ENCODE measurements at places on chromosomes 12 and 14. TPM values are rescaled to one million over a fixed set of nuclear protein-coding genes. Genes with fewer than 3 reads are reported as not detected.

DNA sequence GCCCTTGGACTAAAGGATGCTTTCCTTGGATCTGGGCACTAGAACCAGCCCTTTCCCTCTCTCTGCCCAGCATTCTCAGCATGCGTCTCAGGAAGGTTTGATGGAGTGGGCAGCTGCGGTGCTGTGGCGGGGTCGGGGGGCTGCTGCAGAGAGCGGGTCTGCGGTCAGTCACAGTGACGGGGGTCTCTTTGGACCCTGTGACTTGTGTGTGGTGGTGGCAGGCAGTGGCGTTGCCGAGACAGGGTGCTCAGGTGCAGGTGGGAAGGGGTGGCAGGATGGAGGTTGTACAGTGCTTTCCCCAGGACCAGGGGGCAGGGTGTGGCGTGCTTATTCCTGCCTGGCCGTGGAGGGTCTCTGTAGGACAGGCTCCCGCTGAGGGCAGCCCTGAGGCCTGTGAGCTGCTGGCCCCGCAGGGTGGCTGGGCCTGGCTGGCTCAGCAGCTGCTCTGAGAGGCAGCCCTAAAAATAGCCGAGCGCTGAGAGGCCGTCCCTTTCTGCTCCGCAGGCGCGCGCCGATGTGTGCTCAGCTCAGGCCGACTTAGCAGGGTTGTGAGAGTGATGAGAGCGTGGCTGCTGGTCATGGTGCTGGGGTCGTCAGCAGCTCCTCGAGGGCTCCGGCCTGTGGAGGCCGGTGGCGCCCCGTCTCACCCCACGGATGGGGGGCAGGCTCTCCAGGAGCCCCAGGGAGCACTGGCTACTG lies 9.7 kb downstream of the PACS2 start:
- DNase-seq, result no peak

- peak; percentile 77 for DNase-seq
Measured at GRCh38 chr12:49866859-49867569, 24.1 kb upstream of the BCDIN3D start.

DNA sequence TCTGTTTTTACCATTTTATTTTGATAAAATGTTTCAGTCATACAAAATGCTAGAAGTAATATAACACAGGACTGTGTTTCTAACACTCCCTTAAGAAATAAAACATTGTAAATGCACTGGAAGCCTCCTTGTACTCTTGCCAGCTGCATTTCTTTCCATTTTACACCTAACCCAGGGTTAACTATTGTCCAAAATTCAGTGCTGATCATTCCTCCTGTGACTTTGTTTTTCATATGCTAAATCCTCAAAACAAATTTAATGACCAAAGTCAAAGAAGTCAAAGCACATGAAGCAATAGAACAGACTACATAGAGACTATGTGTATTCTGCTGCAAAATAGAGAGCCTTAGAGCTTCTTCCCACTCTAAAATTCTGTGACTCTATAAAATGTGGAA lies 420.3 kb upstream of the PRICKLE1 start:
- DNase-seq, result no peak

Gene CABP1
- 0.14 TPM for total RNA-seq
